ENCODE measurements at places on chromosomes 5 and 9.

- no peak for DNase-seq
- H3K4me3 ChIP-seq = no peak overlapping the region
- H3K4me1 ChIP-seq = peaks cover 15% of the 10 kb centered on the region
- H3K27me3 ChIP-seq = peaks cover 21% of the 10 kb centered on the region
Observed at GRCh38 chr9:96031366-96031824, 155.9 kb downstream of the ERCC6L2 start.

DNA sequence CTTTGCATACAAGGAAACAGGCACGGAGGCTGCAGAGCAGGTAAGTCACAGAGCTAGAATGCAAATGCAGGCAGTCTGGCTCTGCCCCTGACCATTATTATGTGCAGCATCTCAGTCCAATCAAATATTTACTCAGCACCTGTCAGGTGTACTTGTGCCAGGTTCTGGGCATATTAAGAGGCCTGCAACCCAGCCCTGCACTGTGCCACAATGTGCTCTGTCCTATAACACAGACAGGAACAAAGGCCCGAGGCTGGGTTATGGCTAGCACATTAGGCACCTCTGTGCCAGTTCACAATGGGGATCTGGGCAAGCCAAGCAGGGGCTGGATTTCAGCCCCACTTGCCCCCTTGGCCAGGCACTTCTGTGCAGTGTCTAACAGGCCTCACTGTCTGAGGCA lies 14.0 kb downstream of the ARL15 start:
- H3K27me3 ChIP-seq = no peaks in the 10 kb centered on the region
- H3K4me1 ChIP-seq = peaks cover 36% of the 10 kb centered on the region
- no peak overlapping the region for H3K27ac ChIP-seq
- H3K4me3 ChIP-seq = no peak overlapping the region
- no peak for DNase-seq

DNA sequence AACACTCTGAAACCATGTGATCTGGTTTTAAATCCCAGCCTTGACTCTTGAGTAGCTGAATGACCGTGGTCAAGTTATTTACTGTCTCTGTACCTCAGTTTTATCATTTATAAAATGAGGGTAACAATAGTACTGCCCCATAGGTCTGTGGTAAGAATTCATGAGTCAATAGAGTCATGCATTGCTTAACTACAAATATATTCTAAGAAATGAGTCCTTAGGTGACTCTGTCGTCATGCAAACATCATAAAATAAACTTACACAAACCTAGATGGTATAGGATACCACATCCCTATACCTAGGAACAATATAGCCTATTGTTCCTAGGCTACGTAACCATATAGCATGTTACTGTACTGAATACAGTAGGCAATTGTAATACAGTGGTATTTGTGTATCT lies 20.3 kb upstream of the ABCA1 start:
- H3K27ac ChIP-seq = no peak overlapping the region
- no peak overlapping the region for H3K4me3 ChIP-seq
- no peaks in the 10 kb centered on the region for H3K27me3 ChIP-seq

DNA sequence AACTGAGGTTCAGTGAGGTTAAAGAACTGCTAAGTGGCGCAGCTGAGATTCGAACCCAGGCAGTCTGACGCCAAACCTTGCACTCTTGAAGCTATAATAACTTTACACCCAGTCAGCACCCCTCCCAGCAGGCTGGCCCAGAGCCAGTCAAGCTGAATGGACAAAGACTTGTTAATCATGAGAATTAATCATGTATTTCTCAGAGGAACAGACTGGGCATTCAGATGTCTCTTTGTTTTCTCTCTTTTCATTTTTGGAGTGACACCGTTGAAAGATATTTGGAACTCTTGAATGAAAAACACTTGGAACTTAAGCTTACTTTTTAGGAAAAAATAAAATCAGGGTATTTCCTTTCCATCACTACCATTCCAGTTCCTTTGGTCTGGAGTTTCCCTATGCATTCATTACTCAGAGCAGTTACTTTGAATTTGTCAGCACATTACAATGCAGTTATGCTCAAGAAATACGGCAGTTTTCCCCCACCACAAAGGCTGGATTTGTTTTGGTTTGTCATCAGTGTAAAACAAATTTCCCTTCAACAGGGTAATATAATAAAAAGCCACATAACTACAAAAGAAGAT lies 22.6 kb upstream of the MAMDC2 start:
- H3K4me3 ChIP-seq = no peak overlapping the region
- no peak overlapping the region for H3K27ac ChIP-seq
- H3K4me1 ChIP-seq = no peaks in the 10 kb centered on the region
- no peaks in the 10 kb centered on the region for H3K36me3 ChIP-seq
- no peak for DNase-seq
- H3K27me3 ChIP-seq = peaks cover 16% of the 10 kb centered on the region

GRCh38 chr9:23824830-23825591 lies 1.0 kb downstream of the ELAVL2 start:
- no peaks in the 10 kb centered on the region for H3K36me3 ChIP-seq
- no peak overlapping the region for H3K4me3 ChIP-seq
- H3K4me1 ChIP-seq = no peaks in the 10 kb centered on the region

- no peak overlapping the region for H3K27ac ChIP-seq
- no peaks in the 10 kb centered on the region for H3K36me3 ChIP-seq
- H3K27me3 ChIP-seq = no peaks in the 10 kb centered on the region
- no peaks in the 10 kb centered on the region for H3K4me1 ChIP-seq
Observed at GRCh38 chr5:178535299-178536175, 54.7 kb downstream of the COL23A1 start.

DNA sequence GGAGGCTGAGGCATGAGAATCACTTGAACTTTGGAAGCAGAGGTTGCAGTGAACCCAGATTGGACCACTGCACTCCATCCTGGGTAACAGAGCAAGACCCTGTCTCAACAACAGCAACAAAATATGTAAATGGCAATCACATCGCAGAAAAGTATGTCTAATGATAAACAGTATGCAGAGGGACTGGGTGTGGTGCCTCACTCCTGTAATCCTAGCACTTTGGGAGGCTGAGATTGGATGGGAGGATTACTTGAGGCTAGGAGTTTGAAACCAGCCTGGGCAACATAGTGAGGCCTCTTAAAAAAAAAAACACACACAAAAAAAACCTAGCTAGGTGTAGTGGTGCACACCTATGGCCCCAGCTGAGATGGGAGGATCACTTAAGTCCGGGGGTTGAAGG lies 40.3 kb downstream of the HSDL2 start:
- no peak overlapping the region for H3K4me3 ChIP-seq
- no peak for DNase-seq
- H3K27ac ChIP-seq = no peak overlapping the region
- H3K4me1 ChIP-seq = peaks cover 5% of the 10 kb centered on the region

DNA sequence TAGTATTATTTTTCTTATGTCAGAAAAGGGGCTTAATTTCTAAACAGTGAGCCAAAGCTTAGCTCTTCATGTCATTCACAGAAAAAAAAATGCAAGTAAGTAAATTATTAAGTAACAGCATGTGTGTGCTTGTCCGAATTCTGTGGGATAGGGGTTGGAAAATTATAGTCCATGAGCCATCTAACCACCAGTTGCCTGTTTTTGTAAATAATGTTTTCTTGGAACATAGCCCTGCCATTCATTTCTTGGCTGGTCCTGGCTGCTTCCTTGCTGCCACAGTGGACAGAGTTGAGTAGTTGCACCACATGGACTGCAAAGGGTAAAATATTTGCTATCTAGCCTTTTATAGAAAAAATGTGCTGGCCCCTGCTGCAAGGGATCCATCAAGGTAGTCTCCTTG lies 513.7 kb upstream of the WWC1 start:
- H3K4me1 ChIP-seq = no peaks in the 10 kb centered on the region
- no peak overlapping the region for H3K27ac ChIP-seq
- H3K36me3 ChIP-seq = no peaks in the 10 kb centered on the region

- H3K27me3 ChIP-seq = no peaks in the 10 kb centered on the region
- DNase-seq = no peak
- no peaks in the 10 kb centered on the region for H3K36me3 ChIP-seq
- H3K4me1 ChIP-seq = no peaks in the 10 kb centered on the region
Observed at GRCh38 chr9:128257907-128258306, 17.9 kb downstream of the GOLGA2 start.

DNA sequence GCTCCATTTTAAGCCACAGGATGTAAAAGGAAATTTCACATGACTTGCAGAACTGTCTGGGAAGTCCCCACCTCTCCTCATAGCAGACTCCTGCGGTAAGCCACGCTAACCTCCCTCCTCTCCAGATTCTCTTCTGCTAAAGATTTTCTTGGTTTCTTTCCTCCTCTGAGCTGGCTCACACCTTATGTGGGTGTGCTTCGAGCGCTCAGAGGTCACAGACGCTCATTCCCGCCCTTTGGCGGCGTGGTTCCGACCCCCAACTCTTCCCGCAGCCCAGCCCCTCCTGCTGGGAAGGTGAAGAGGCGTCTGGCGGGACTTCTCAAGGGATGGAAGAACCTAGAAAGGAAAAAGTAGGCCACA lies 32.9 kb upstream of the CDK20 start:
- peaks cover 2% of the 10 kb centered on the region for H3K36me3 ChIP-seq
- H3K4me3 ChIP-seq = peak overlapping the region; percentile 58
- peak; percentile 78 for DNase-seq
- peaks cover 13% of the 10 kb centered on the region for H3K4me1 ChIP-seq

- no peaks in the 10 kb centered on the region for H3K27me3 ChIP-seq
- peaks cover 8% of the 10 kb centered on the region for H3K4me1 ChIP-seq
- DNase-seq = peak; percentile 19
Observed at GRCh38 chr9:33233626-33234342, 6.2 kb upstream of the SPINK4 start.

GRCh38 chr5:173872957-173873305 lies 15.2 kb upstream of the CPEB4 start:
- H3K4me3 ChIP-seq = no peak overlapping the region
- H3K4me1 ChIP-seq = no peaks in the 10 kb centered on the region

DNA sequence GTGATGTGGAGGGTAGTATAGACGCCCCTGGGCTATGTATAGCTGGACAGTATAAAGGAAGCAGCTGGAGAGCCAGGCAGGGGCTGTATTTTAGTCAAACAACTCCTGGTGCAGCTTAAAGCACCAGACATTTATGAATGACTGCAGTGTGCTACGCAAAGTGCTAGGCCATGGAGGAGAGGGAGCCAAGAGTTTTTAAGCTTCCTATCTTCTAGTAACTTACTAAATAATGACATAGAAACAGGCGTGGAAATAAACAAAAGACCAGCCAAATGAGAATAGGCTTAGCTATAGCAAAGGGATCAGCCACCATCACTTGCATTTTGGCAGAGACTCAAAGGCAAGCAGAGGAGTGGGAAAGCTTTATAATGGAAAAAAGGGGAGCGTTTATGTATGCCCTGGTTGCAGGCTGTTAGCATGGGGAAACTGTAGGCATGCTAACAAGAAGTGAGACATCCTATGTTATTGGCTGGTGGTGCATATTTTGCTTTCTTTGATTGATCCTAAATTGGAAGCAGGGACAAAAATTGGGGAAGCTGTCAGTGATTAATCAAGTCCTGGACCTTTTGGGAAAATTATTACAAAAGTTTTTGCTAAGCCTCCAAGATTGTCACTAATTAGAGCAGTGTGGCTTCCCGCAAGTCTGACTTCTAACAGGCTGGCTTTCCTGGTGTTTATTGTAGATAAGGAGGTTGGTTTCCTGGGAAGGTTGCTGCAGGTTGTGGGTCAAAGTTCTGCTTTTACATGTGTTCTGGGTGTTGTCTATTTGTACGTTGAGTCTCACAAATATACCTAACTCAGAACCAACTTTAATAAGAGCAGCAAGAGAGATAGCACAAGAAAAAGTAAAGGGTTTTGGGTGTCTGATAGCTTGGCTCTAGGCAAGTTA lies 46.6 kb downstream of the RAB3C start:
- no peaks in the 10 kb centered on the region for H3K4me1 ChIP-seq
- no peak overlapping the region for H3K4me3 ChIP-seq

DNA sequence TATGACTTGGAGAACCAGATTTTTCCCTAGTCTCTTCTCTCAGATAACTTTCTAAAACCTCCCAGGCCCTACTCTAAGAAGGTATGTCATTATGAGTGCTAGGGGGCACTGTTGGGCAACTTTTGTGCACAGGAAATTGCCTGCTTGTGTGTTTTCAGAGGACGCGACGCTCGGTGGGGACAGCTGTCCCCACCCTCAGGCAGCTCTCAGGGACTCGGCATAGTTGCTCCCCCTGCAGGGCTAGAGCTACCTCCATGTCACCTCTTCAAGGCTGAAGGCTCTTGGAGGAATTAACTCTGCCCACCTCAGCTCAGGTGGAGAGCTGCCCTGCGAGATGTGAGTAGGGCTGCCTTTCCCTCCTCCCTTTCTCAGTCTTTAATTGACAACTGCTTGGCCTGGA lies 10.2 kb upstream of the TIFAB start:
- no peak overlapping the region for H3K27ac ChIP-seq
- H3K4me3 ChIP-seq = no peak overlapping the region
- H3K27me3 ChIP-seq = peaks cover 19% of the 10 kb centered on the region

DNA sequence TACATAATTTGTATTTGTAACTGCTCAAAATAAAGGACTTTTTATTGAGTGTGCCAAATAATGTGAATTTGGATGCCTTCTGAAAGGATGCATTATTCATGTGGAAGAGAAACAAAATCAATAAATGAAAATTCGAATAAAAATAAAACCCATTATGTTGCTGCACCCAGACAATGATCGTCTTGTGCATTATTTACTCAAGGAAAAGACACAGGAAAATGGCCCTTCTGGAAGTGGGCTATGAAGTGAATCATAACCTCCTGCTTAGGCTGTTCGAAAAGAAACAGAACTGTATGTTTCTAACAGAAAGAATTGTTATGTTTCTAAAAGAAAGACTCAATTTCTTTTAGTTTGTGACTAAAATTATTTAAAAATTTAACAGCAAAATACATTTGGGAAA lies 168.9 kb upstream of the NFIB start:
- no peak overlapping the region for H3K27ac ChIP-seq
- no peaks in the 10 kb centered on the region for H3K4me1 ChIP-seq
- peaks cover 7% of the 10 kb centered on the region for H3K27me3 ChIP-seq
- H3K4me3 ChIP-seq = no peak overlapping the region
- no peaks in the 10 kb centered on the region for H3K36me3 ChIP-seq

GRCh38 chr5:8845296-8845695 lies 700.6 kb downstream of the SEMA5A start:
- H3K4me3 ChIP-seq = no peak overlapping the region
- H3K4me1 ChIP-seq = no peaks in the 10 kb centered on the region
- peaks cover 2% of the 10 kb centered on the region for H3K36me3 ChIP-seq

DNA sequence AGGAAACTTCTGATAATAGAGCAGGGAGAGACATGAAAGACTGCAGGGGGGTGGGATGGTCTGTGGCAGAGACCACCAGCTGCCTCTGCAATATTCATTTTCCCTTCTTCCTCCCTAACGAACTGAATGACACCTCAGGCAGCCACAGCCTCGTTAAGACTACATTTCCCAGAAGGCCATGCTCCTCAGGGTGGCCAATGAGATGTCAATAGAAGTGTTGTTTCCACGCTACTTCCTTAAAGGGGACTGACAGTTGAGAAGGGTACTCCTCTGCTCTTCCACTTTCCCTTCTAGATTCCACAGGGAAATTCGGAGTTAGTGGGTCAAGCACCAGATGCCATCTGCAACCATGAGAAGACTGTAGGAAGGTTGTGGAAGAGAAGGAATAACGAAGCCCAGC lies 52.0 kb upstream of the DAPK1 start:
- peaks cover 5% of the 10 kb centered on the region for H3K4me1 ChIP-seq
- H3K27ac ChIP-seq = no peak overlapping the region
- peaks cover 10% of the 10 kb centered on the region for H3K27me3 ChIP-seq
- DNase-seq = peak; percentile 16
- H3K36me3 ChIP-seq = no peaks in the 10 kb centered on the region
- H3K4me3 ChIP-seq = peak overlapping the region; percentile 64

- H3K4me1 ChIP-seq = peaks cover 36% of the 10 kb centered on the region
- no peaks in the 10 kb centered on the region for H3K27me3 ChIP-seq
- peak overlapping the region; percentile 24 for H3K4me3 ChIP-seq
- H3K27ac ChIP-seq = no peak overlapping the region
Observed at GRCh38 chr9:120716483-120716882, 2.2 kb upstream of the MEGF9 start.

- H3K4me1 ChIP-seq = no peaks in the 10 kb centered on the region
- H3K27me3 ChIP-seq = no peaks in the 10 kb centered on the region
- no peak overlapping the region for H3K4me3 ChIP-seq
- no peaks in the 10 kb centered on the region for H3K36me3 ChIP-seq
- H3K27ac ChIP-seq = no peak overlapping the region
Observed at GRCh38 chr5:166493612-166494011, 1797.8 kb upstream of the WWC1 start.

Data from activated T-cell treated with anti-CD3 and anti-CD28 coated beads, Interleukin-2, amount 50 U/mL, for 72 hours (primary cell).